ENCODE measurements at places on chromosomes 1 and 21. TPM values are rescaled to one million over a fixed set of nuclear protein-coding genes. Genes with fewer than 3 reads are reported as not detected.

SPRR4 gene
- not detected for total RNA-seq

ZNF695 gene
- not detected for total RNA-seq

LRRN2 gene
- total RNA-seq, result 1.5 TPM

ANKRD35 gene
- total RNA-seq, result 1.1 TPM

KRTAP13-2 gene
- not detected for total RNA-seq

CELA2B gene
- total RNA-seq, result not detected

FOXO6 gene
- total RNA-seq, result 4.5 TPM

ZSWIM5 gene
- total RNA-seq, result 0.81 TPM

PSMG1 gene
- total RNA-seq, result 18.8 TPM

GRIK1 gene
- not detected for total RNA-seq

OSBPL9 gene
- total RNA-seq, result 45.1 TPM

IL6R gene
- 13.1 TPM for total RNA-seq

DNA sequence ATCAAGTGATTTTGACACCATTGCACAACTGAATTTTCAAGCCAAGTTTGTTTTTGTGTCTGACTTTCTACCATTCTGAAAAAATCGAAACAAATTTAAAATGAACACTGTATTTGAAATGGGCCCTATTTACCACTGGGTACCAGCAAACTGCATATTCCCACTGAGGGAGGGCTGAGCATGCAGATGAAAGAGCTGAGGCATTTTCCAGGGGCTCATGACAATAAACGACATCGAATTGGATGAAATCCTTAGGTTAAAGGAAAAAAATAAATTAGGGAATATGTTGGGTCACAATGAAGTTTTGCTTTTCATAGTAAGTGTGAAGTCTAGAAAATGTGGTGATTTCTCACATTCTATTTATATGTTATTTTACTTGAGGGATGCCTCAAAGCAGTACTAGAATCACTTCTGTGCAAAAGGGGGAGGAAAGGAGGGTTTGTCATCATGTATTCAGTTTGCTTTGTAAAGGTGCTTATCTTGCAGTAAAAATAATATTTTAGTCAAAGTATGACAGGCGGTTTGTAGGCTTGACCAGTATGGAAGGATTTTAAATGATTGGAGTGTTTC lies 11.2 kb downstream of the ZBTB18 start:
- DNase-seq, result no peak

DNA sequence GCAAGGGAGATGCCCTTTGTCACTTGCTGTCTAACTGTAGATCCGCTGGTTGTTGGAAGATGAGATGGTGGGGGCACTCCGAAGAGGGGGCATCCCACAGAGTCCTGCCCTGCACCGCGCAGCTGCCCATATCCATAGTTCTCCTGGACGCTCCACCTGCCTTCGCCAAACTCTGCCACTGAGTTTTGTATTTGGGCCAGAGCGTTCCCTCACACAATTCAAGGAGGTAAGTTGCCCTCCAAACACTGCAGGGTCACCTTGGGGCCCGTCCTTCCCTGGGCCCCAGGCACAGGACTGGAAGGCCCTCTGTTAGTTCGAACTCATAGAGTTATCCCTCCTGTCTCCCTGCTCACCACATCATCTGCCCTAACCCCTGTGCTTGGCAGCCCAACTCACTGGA lies 22.1 kb downstream of the HYI start:
- DNase-seq, result no peak

GRCh38 chr1:209522826-209523225 lies 60.7 kb upstream of the CAMK1G start:
- no peak for DNase-seq

DNA sequence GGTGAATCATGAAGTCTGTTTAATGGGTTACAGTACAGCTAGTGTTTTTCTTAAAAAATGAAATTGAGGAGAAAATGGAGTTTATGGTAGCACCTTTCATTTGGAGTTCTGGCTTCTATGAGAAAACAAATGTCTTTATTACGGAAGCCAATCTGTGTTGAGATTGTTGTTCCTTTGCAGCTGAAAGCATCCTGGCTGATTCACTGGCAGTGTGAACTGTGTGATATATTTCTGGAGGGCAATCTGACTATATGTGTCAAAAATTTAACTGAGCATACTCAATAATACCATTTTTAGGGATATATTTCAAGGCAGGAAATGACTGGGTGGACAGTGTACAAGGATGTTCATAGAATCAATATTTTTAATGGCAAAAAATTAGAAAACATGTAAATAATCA lies 46.6 kb upstream of the LYST start:
- DNase-seq, result no peak

GRCh38 chr1:33682371-33682770 lies 181.5 kb upstream of the HMGB4 start:
- no peak for DNase-seq

GRCh38 chr1:150906329-150906728 lies 19.4 kb downstream of the CTXND2 start:
- DNase-seq, result no peak

- peak; percentile 74 for DNase-seq
These were observed 102.3 kb downstream of the RPE65 start for GRCh38 chr1:68347415-68347814.

DNA sequence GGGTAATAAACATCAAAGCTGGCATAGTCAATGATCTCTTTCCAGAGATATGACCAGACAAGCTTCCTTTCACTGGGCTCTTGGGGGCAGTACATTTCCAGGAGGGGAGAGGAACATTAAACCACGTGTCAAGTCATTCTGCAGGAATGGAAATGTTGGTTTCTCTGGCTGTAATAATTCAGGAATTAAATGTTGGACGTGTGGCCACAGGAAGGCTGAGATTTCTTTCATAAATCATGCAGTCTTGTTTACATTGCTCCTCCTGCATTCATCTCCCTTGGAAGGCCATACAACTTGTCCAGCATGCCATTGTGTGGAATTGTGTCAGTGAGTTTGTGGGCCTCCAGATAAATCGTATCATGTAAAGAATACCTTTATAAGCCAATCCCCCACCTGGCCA lies 259.2 kb downstream of the ADGRL2 start:
- no peak for DNase-seq

GRCh38 chr1:50421366-50421748 lies 1.9 kb downstream of the DMRTA2 start:
- no peak for DNase-seq

GRCh38 chr1:223783676-223784075 lies 62.1 kb downstream of the TP53BP2 start:
- DNase-seq, result no peak

- no peak for DNase-seq
These were observed 1.8 kb downstream of the PEX11B start for GRCh38 chr1:145916745-145917144.

- DNase-seq, result no peak
These were observed 24.4 kb downstream of the BLZF1 start for GRCh38 chr1:169392406-169392805.

DNA sequence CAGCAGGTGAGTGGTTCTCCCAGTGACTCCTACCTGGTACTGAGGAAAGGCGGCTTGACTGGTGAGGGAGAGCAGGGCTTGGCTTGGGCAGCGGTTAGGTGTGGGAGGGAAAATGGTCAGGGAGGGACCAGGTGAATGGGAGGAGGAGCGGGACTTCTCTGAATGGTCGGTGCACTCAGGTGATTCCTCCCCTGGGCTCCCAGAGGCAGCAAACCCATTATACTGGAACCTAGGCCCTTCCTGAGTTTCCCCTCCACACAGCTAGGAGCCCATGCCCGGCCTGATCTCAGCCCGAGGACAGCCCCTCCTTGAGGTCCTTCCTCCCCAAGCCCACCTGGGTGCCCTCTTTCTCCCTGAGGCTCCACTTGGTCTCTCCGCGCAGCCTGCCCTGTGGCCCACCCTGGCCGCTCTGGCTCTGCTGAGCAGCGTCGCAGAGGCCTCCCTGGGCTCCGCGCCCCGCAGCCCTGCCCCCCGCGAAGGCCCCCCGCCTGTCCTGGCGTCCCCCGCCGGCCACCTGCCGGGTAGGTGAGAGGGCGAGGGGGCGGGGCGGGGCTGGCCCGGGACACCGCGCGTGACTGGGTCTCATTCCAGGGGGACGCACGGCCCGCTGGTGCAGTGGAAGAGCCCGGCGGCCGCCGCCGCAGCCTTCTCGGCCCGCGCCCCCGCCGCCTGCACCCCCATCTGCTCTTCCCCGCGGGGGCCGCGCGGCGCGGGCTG lies 2.3 kb downstream of the ARTN start:
- DNase-seq, result no peak

DNA sequence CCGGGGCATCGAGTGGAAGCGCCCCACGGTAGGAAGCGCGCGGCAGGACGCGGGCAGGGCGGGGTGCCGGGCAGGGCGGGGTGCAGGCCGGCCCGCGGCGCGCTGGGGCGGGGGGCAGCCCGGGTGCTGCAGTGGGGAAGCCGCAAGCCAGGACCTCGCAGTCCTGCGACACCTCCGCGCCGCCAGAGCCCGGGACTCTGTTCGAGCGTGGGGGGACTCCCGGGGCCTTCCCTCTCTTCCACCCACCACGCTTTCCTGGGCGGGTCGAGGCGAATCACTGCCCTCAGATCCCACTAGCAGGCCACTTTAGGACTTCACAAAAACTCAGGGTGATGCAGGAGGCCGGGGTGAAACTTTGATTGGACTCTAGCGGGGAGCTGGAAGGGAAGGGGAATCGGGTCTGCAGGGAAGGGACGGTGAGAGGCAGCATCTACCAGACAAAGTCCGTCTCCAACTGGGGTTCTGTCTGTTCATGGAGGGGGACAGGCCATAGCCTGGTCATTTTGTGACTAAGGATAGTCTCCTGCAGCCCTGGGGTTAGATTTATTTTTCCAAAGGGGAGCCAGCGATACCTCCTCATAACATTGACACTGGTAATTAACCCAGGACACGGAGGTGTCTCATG lies 623 bp downstream of the CAPN2 start:
- DNase-seq, result peak; percentile 78

DNA sequence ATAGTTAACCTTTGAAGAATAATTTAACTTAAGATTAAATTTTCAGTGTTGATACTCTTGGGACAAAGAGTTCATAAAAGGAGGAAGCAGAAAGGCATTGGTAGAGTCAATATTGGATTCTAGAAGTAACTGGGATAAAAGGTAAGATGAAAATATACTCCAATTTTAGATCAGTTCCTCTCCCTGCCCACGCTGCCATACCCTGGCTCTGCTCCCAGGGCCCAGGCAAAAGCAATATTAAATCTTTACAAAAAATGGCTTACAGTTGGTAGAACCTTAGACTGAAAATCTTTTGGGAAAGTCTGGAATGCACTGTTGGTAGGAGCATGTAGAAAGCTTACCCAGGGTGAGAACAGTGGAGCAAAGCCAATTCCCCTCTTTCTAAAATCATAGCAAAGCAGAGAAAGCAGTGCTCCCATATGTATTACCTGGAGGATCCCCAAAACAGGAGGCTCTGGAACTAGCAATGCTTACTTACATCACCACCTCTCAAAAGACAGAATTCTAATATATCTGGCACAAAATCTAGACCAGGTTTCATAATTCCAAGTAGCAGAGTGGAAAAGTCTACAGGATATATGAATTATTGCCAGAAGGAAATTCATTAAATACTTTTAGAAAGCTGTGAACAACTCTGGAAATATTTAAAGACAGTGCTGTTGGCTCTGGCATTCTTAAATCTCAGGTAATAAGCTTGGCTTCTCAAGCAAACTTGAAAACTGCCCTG lies 24.5 kb downstream of the KIAA0319L start:
- DNase-seq, result no peak

DNA sequence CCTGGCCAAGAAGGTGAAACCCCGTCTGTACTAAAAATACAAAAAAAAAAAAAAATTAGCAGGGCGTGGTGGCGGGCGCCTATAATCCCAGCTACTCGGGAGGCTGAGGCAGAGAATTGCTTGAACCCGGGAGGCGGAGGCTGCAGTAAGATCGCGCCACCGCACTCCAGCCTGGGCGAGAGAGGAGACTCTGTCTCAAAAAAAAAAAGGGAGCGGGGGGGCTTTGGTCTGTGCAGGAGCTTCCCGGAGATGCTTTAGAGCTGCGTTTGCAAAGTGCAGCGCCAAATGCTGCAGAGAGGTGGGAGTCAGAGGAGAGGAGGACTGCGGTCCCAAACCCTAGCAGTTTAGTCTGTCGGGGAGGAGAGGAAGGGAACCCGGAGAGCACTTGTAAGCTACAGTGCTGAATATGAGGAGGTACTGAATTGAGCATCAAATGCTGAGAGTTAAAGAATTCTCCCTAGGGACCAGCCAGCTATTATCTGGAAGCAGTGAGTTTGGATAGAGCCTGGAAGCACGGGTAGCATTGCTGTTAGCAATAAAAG lies 569 bp downstream of the FALEC start:
- DNase-seq, result no peak

- no peak for DNase-seq
These were observed 1.8 kb downstream of the KPRP start for GRCh38 chr1:152759453-152760173.

DNA sequence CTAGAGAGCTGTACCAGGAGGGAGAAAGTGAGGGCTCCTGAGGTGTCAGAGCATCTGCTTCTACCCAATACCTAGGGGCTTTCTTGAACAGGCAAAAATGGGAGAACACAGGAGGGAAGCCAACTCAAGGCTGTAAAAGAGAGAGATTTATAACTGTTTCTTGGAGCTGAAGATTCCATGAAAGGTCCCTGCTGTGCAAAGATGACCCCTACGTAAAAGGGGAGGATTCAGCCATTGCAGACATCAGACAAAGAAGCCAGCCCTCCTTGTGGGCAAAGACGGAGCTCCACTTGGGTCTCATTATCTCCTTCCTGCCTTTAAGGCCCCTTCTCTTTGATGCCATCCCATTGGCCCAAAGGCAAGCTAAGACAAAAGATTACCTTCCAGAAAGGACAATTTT lies 524.1 kb upstream of the CAMK1G start:
- DNase-seq, result no peak

GRCh38 chr1:43007377-43008114 lies 48.9 kb upstream of the SLC2A1 start:
- no peak for DNase-seq

DNA sequence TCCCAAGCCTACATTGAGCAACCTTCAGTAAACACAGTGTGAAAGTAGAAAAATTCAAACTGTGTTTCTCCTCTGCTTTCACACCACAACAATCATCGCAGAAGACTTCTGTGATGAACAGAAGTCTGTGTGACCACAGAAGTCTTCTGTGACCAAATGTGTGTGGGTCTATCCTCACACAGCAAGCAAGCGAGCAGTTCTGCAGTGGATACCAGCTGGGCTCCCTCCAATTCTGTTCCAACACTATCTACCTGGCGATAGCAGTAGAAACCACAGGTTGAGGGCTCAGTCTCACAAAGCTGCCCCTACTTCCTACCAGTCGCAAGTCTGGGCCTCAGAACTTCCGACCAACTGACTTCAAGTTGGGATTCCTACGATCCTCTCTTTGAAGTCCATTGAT lies 21.0 kb upstream of the RAP1A start:
- no peak for DNase-seq

- no peak for DNase-seq
These were observed 80.8 kb upstream of the UBE2U start for GRCh38 chr1:64122588-64122987.

GRCh38 chr1:14809191-14809981 lies 210.9 kb downstream of the KAZN start:
- DNase-seq, result no peak

DNA sequence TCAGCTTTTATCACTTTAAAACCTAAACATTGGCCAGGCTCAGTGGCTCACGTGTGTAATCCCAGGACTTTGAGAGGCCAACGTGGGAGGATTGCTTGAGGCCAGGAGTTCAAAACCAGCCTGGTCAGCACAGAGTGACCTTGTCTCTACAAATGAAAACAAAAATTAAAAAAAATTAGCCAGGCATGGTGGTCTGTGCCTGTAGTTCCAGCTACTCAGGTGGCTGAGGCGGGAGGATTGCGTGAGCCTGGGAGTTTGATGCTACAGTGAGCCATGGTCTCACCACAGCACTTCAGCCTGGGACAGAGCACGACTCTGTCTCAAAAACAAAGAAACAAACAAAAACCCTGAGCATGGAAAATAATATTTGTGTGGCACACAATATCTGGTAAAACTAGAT lies 143.5 kb upstream of the HNRNPU start:
- no peak for DNase-seq

Data from Right ventricle myocardium inferior (tissue), 1 donor.